ENCODE measurements at places on chromosomes 7 and 10. TPM values are rescaled to one million over a fixed set of nuclear protein-coding genes. Genes with fewer than 3 reads are reported as not detected.

The FBXO24 gene
- total RNA-seq, result 0.32 TPM

The TECPR1 gene
- 22.5 TPM for total RNA-seq

The CALN1 gene
- total RNA-seq, result not detected

The MAGI2 gene
- 13.8 TPM for total RNA-seq

The SFRP4 gene
- total RNA-seq, result 0.16 TPM

The RTKN2 gene
- total RNA-seq, result 0.61 TPM

The FZD8 gene
- total RNA-seq, result 5.6 TPM

The SORCS1 gene
- not detected for total RNA-seq

The TDRD1 gene
- 4.7 TPM for total RNA-seq

The MMD2 gene
- total RNA-seq, result not detected

The C7orf33 gene
- not detected for total RNA-seq

The FKBP6 gene
- not detected for total RNA-seq

The ADARB2 gene
- not detected for total RNA-seq

The GPR37 gene
- total RNA-seq, result 1.5 TPM

The LRRC61 gene
- total RNA-seq, result 0.24 TPM

The ASCC1 gene
- 33.8 TPM for total RNA-seq

The SLC18A2 gene
- total RNA-seq, result not detected

The DRGX gene
- not detected for total RNA-seq

The BICC1 gene
- 189 TPM for total RNA-seq

The ASZ1 gene
- total RNA-seq, result not detected

The AOAH gene
- total RNA-seq, result not detected

The GRM3 gene
- not detected for total RNA-seq

All from hair follicle dermal papilla cell (primary cell).